ENCODE measurements at places on chromosomes 1 and 21.

DNA sequence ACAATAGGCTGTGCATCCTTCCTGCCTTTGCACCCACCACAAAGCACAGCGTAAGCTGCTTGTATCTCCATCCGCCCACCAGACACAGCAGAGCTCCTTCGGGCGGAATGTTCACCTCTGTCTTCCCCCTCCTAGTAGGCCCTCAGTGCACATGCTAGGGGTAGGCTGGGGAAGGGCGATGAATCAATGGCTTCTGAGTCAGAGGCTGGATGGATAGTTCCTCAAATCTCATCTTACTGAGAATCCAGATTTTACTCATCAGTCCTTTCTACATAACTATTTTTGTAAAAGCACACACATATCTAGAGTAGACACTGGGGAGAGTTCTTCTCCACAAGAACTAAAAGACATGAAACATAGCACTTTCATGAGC is 73.8 kb downstream of the BCAR3 start:
- peak; percentile 82 for DNase-seq

GRCh38 chr21:31526040-31526439 is 133.5 kb upstream of the SOD1 start:
- no peak for DNase-seq

DNA sequence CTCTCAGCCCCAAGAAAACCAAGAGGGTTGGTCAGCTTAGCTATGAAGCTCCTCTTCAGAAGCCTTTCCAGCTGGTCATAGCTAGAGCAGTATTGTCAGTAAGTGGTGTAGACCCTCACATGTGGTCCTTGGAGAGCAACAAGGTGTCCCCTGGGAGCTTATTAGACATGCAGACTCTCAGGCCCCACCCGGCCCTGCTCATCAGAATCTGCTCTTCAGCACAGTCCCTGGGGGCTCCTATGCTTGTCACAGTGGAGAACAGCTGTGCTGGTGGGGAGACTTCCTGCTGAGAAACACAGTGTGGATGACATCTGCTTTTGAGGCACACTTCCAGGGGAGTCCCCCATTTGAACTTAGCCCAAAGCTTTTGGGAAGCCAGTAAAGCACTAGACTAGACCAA is 21.9 kb upstream of the NEK2 start:
- DNase-seq: no peak

- DNase-seq: no peak
Observed at GRCh38 chr21:33367309-33367973, 35.8 kb upstream of the IFNGR2 start.

- no peak for DNase-seq
Observed at GRCh38 chr1:232575763-232576040, 54.2 kb downstream of the SIPA1L2 start.
